ENCODE measurements at places on chromosomes 3 and 15. TPM values are rescaled to one million over a fixed set of nuclear protein-coding genes. Genes with fewer than 3 reads are reported as not detected.
A peak's percentile ranks its signal among the peaks of the same experiment; 100 is the strongest.

DNA sequence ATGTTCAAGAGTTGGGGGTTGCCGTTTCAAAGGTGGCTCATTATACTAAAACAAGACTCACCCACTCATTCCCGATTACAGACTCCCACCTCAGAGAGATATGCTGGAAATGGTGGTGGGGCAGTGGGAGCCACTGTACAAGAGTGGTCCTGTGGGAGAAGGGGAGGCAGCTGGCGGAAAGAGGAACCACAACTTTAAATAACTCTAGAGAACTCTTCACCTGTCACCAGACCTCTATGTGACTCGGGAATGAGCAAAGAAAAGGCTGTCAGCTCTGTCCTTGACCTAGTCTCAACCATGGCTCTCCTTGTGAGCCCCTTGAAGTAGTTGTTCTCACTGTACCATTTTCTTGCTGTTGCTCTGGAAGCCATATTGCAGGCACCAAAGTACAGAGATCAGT is 293.8 kb downstream of the CHST2 start:
- no peaks in the 10 kb centered on the region for H3K36me3 ChIP-seq
- H3K27ac ChIP-seq = no peak overlapping the region
- no peaks in the 10 kb centered on the region for H3K27me3 ChIP-seq
- H3K4me3 ChIP-seq = no peak overlapping the region
- H3K4me1 ChIP-seq = no peaks in the 10 kb centered on the region
- DNase-seq = no peak

The SNTN gene
- not detected for total RNA-seq

The DHX30 gene
- total RNA-seq = 62.0 TPM

GRCh38 chr3:13014755-13015285 is 58.4 kb downstream of the IQSEC1 start:
- DNase-seq = no peak
- peak overlapping the region; percentile 46 for H3K4me3 ChIP-seq
- peak overlapping the region; percentile 89 for H3K27ac ChIP-seq
- no peaks in the 10 kb centered on the region for H3K36me3 ChIP-seq

- no peak for DNase-seq
- no peak overlapping the region for H3K27ac ChIP-seq
- no peaks in the 10 kb centered on the region for H3K27me3 ChIP-seq
- H3K4me3 ChIP-seq = no peak overlapping the region
These were observed 42.3 kb downstream of the TM4SF18 start for GRCh38 chr3:149291178-149291577.

DNA sequence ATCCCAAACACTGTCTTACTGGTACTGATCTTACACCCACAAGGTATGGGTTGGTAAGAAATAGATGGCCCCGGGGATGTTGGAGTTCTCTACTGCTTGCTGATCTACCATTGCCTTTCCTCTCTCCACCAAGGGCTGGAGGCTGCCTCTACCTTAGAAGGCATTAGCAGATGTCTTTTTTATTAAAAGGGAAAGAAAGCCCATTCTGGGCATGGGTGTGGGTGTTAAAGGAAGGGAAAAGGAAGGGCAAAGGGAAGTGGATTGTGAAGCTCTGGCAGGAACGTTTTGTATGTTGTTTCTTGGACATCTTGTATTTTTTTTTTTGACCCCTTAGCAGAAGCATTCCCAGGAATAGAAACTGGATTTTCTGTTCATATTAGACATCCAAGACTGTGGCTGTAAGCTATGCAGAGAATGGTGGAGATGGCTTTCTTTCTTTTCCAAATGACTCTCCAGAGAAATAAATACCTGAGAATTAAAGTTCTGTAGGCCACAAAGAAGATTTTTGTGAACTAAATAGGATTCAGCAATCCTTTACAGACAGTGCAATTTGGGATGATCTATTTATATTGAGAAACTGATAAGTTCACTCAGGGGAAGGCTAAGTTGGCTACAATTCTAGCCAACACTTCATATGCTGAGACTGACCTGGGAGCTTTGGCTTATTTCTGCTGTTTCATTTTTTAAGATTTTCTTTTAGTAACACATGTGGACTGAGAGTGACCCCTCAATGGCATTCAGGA is 108.8 kb downstream of the TOP2B start:
- DNase-seq = no peak
- peaks cover 26% of the 10 kb centered on the region for H3K4me1 ChIP-seq
- H3K27me3 ChIP-seq = no peaks in the 10 kb centered on the region
- no peak overlapping the region for H3K4me3 ChIP-seq
- H3K36me3 ChIP-seq = no peaks in the 10 kb centered on the region

GRCh38 chr3:86790884-86791549 is 199.9 kb downstream of the VGLL3 start:
- no peaks in the 10 kb centered on the region for H3K27me3 ChIP-seq
- no peak overlapping the region for H3K27ac ChIP-seq
- H3K4me1 ChIP-seq = no peaks in the 10 kb centered on the region
- no peaks in the 10 kb centered on the region for H3K36me3 ChIP-seq
- no peak overlapping the region for H3K4me3 ChIP-seq
- no peak for DNase-seq

The SEMA3F gene
- total RNA-seq = 65.6 TPM

DNA sequence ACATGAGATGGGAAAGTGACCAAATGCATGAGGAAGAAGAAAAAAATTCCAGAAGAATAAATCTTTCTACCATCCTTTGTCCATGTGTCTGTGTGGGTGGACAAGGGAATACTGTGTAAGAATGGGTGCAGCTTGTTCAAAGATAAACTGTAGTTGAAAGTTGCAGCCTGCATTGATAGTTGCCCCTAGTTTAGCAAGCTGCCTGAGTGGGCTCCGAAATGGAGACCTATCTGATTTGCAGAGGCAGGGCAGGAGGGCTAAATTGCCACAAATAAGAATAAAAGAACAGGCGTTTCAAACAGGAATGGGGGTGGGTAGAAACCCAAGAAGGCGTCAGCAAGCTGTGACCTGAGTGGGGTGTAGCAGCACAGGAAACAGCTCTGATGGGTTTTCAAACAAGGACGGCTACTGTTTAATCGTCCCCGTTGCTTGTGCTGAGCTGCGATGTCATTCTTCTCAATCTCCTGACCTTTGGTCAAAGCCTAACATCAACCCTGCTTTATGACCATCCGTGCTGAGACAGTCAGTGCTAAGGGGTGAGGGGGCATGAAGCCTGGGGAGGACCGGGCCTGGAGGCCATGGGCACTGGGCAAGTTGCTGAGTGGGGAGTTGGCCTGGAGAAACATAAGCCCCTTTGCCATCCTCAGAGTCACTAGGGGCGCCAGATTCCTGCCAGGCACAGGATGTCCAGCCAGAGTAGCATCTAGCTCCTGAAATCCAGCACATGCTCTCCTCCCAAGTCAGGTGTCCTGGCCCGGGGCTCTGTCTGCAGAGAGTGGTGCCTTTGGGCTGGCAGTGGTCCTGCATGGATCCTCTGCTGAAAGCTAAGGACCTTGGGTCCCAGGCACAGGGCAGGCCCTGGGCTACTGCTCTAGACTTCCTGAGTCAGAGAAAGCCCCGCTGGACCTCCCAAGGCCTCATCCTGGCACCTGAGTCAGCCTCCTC is 19.2 kb upstream of the C15orf39 start:
- no peak overlapping the region for H3K27ac ChIP-seq
- H3K4me3 ChIP-seq = no peak overlapping the region
- H3K27me3 ChIP-seq = no peaks in the 10 kb centered on the region
- H3K4me1 ChIP-seq = peaks cover 32% of the 10 kb centered on the region

DNA sequence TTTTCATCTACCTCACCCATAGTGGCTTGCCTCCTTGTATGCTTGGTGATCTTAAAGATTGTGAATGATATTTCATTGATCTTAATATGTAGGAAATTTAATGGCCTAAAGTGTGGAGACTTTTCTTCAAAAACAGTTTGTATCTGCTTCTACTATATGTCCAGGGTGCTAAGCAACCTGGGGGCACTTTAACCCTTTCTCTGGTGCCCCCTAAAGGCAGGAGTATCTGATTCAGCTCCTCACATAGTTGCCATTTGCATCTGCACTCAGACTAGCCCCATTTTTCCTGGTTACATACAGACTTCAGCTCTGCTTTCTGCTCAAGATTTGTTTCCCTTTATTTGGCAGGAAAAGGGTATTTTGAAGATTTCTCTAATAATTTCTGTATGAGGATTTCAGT is 5.2 kb upstream of the PFN2 start:
- no peaks in the 10 kb centered on the region for H3K27me3 ChIP-seq
- H3K27ac ChIP-seq = no peak overlapping the region
- no peak overlapping the region for H3K4me3 ChIP-seq
- DNase-seq = no peak
- peaks cover 6% of the 10 kb centered on the region for H3K4me1 ChIP-seq
- no peaks in the 10 kb centered on the region for H3K36me3 ChIP-seq

DNA sequence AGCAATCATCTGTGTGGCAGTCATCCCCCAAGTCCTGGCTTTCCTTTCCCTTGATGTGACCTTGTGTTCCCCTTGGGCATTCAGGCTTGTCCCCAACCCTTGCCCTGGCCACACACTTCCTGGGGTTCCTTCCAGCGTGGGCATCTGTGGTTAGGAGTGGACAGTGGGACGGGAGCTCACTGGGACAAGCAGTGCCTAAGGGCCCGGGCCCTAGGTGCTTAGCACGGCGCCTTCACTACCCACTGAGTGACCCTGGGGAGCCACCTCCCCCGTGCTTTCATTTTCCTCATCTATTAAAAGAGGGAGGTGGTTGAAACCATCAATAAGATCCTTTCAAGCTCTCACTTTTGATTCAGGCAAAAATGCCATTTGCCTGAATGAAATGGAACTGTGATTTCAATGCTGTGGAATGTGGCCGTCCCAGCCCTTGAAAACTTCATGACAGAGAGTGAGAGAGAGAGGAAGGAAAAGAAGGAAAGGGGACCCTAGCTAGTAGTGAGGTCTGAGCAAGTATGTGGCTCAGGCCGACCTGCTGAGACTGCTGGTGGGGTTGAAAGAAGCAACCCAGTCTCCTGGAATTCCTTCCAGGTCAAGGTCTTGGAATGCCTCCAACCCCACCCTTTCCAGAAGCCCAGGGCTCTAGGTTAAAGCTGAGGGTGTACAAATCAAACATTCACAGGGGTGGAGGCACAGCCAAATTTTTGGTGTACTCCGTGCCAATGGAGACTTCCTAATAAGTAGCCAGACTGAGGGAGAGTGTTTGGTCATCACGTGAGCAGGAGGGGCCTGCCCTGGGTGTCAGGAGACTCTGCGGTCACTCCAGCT is 302.9 kb downstream of the TLE3 start:
- H3K27me3 ChIP-seq = no peaks in the 10 kb centered on the region
- DNase-seq = no peak
- H3K4me1 ChIP-seq = peaks cover 9% of the 10 kb centered on the region
- H3K27ac ChIP-seq = peak overlapping the region; percentile 65
- no peaks in the 10 kb centered on the region for H3K36me3 ChIP-seq

The POC1A gene
- total RNA-seq = 2.5 TPM

DNA sequence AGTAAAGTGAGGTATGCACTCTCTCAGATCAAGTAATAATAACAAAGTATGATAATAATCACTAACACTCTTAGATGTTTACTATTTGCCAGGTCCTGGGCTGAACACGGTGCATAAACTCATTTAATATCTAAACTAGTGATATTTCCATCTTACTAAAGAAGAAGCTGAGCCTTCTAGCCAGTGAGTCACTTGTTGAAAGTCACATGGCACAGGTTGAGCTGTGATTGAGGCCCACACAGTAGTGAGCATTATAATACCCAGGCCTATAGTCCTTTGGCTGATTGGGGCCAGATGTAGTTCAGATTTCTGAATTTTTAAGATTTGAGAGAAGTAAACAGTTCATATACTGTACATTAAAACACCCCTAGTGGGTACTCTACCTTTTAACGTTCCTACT is 93.2 kb upstream of the CCDC80 start:
- no peak for DNase-seq
- no peaks in the 10 kb centered on the region for H3K36me3 ChIP-seq
- H3K4me3 ChIP-seq = no peak overlapping the region
- H3K27me3 ChIP-seq = no peaks in the 10 kb centered on the region

DNA sequence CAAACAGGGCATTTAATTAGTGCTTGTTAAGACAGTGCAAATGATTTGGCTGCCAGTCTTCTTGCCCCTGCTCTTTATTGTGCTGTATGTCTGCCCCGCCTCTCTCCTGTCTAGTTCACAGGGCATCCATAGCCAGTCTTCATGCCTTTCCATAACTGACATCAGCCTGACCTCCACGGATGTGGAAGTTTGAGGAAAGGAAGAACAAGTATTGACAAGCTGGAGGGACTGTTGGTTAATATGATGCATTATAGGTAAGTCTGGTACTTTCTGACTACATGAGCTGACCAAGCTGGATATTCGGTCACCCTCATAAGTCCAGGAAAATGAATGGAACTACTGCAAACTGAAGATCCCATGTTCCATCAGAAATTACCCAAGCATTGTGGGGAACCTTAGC is 325.9 kb downstream of the TIGIT start:
- peaks cover under 1% of the 10 kb centered on the region for H3K4me1 ChIP-seq
- no peaks in the 10 kb centered on the region for H3K27me3 ChIP-seq
- H3K36me3 ChIP-seq = no peaks in the 10 kb centered on the region
- H3K4me3 ChIP-seq = no peak overlapping the region

- no peaks in the 10 kb centered on the region for H3K4me1 ChIP-seq
- no peak overlapping the region for H3K27ac ChIP-seq
- no peaks in the 10 kb centered on the region for H3K36me3 ChIP-seq
- H3K27me3 ChIP-seq = no peaks in the 10 kb centered on the region
- H3K4me3 ChIP-seq = no peak overlapping the region
- no peak for DNase-seq
These were observed 19.6 kb downstream of the PEAK1 start for GRCh38 chr15:77400258-77400657.

DNA sequence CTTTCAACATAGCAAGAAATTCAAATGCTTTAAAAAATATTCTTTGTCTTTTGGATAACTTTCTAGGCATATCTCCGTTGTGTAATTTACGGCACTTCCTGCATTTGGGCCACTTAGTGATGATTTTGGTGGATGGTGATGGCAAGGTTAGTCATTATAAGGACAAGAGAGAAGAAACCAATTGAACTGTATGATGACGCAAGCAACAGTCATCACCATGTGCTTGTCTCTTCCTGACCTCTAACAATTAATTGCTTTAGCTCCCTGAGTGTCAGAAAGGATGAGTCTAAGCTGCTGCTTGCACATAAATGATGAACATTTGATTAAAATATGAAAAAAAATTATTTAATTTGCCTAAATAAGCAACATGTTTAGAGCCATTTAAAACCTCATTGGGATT is 11.3 kb upstream of the P2RY12 start:
- no peak overlapping the region for H3K4me3 ChIP-seq
- H3K27ac ChIP-seq = no peak overlapping the region
- H3K4me1 ChIP-seq = no peaks in the 10 kb centered on the region
- no peak for DNase-seq
- no peaks in the 10 kb centered on the region for H3K36me3 ChIP-seq

- peak within 1 kb of the TSS; percentile 86 for H3K27ac ChIP-seq
- DNase-seq = peak; percentile 95
- H3K4me1 ChIP-seq = peaks cover 13% of the 10 kb centered on the region
- H3K4me3 ChIP-seq = peak within 1 kb of the TSS; percentile 76
These were observed at the start of gene TMEM62 for GRCh38 chr15:43133430-43134156. TMEM62 (plus strand) TSS chr15:43133586; CDS start chr15:43133803, 217 bp downstream.

The EDC3 gene
- total RNA-seq = 31.5 TPM

- no peaks in the 10 kb centered on the region for H3K27me3 ChIP-seq
- H3K27ac ChIP-seq = no peak overlapping the region
- no peaks in the 10 kb centered on the region for H3K4me1 ChIP-seq
- H3K4me3 ChIP-seq = no peak overlapping the region
- H3K36me3 ChIP-seq = no peaks in the 10 kb centered on the region
These were observed 27.7 kb upstream of the KBTBD12 start for GRCh38 chr3:127887321-127887720.
